ENCODE measurements at places on chromosomes 6 and 20. TPM values are rescaled to one million over a fixed set of nuclear protein-coding genes. Genes with fewer than 3 reads are reported as not detected.

Gene ATXN1
- total RNA-seq, result 33.8 TPM

DNA sequence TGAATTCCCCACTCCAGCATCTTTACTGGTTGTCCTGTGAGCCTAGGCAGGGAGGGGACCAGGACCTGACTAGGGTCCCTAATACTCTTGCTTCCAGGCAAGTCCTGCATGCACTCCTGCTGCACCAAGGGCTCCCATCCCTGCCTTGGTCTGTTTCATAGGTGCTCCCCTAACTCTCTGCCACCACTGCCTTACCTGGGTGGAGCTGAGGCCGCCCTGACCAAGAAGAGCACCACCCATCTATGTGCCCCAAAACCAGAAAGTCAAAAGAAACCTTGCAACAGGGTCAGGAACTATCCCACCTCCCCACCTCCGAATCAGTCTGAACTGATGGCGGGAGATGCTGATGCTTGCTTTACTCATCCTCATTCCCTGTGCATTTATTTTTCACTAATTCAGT lies 23.6 kb downstream of the HLA-G start:
- DNase-seq, result no peak

DNA sequence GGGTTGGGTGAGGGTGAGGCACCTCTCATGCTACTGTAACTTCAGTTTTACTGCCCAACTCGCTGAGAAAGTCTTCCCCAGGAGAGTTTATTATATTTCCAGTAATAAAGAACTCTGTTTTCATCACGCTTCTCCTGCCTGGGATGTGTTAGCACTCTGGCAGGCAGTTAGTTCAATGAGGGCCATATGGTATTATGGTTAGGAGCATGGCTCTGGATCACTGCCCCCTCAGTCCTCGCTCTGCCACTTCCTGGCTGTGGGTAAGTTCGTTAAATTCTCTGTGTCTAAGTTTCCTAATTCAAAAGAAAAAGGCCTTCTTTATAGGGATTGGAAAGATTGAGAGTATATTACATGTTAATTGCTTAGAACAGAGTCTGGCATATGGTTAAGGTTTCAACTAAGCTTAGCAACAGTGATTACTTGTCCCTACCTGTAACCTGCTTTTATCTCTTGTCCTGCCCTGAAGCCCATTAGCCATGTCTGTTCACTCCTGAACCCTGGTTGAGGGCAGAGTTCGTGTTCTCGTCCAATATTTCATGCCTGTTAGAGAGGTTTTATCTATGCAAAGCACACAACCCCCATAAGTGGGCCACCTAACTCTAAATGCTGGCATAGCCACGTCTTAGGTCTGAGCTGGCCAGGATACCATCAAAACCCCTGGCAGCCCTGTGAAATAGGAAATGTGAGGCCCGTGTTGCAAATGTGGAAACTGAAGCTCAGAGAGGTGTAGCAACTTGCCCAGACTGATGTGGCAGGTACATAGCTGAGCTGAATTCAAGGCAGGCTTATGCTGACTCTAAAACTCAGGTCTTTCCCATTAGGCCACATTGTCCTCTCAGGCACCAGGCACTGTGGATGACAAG lies 342.5 kb upstream of the JARID2 start:
- no peak for DNase-seq

DNA sequence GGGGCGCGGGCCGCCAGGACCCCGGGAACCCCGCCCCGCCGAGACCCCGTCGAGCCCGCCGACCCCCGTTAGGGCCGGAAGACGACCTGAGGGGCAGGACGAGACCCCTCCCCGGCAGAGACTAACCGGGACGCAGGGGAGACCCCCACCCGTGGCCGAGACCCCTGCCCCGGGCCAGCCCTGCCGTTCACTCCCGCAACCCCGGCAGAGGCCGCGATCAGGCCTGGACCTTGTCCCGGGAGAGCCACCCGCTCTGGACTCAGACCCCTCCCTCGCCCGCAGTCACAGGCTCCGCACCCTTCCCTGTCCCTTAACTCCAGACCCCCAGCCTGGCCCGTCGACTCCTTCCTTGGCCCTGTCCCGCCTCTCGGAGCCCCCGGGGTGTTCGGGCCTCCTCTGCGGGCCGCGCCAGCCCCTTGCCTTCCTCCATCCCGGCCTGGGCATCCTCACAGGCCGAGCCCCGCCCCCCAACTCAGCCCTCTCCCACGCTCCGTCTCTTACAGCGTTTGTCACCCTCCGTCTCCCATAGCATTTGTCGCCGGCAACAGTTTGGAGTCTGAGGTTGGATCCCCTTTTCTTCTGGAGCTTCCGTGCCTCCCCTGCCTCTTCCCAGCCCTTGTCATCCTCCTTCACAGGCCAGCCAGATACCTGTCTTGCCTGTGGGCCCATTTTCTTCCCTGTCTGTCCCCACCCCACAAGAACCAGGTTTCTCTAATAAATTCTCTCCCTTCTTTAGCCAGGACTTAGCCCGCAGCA lies 569 bp downstream of the TCEA2 start:
- DNase-seq, result peak; percentile 34

GRCh38 chr6:31945507-31946369 lies at the start of gene CFB:
CFB (plus strand) TSS chr6:31946095; CDS start chr6:31946222, 127 bp downstream.
- peak; percentile 92 for DNase-seq

- peak; percentile 80 for DNase-seq
These were observed 119.4 kb downstream of the JARID2 start for GRCh38 chr6:15365273-15365687.

Gene EPHA7
- 0.06 TPM for total RNA-seq

- no peak for DNase-seq
These were observed 300.9 kb downstream of the PREX1 start for GRCh38 chr20:48526936-48527335.

DNA sequence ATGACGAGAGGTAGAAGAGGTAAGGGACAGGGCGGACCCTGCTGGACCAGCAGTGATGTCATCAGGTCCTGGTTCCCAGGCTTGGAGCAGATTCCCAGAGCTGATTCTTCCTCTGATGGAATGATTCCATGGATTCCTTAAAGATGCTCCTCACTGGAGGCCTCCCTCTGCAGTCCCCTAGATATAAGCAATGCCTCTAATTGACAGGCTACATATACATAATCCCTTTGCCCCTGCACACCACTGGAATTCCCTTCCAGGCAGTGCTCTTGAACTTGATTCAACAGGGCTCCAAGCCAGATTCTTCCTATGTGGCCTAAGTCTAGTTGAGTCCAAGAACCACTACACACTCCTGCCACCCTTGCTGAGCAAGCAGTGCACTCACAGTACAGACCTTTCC lies 52.3 kb upstream of the L3MBTL3 start:
- no peak for DNase-seq

GRCh38 chr6:44539701-44540355 lies 152.3 kb downstream of the CDC5L start:
- no peak for DNase-seq

- no peak for DNase-seq
These were observed 19.3 kb downstream of the CRISP1 start for GRCh38 chr6:49847014-49847413.

DNA sequence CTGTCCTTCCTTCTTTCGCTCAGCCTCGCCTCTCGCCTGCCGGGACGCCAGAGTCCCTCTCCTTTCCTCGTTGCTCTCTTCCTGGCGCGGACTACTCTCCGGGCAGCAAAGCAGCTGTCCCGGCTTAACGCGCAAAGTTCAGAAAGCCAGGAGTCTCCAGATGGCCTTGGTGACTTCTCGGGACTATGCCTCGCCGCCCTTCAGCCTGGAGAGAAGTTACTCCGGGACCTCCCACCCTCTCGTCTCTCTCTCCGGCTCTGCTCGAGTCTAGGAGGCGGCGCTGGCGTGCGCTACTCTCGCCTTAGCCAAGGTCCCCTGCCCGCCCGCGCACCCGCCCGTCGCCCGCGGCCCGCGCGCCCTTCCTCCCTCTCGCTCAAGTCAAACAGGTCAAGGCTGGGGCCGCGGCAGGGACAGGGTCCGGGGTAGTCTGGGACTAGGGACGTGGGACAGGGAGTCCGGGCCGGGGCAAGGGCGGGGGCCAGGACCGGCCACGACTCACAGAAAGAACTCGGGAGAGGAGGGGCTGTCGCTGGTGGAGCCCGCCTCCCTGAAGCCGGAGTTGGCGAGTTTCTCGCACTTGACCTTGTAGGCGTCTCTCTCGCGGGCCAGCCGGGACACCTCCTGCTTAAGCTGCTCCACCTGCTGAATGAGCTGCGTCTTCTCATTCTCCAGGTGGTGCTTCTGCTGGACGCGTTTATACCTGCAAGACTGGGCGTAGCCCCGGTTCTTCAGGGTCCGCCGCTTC lies 1.5 kb downstream of the MAFB start:
- peak; percentile 22 for DNase-seq

- no peak for DNase-seq
These were observed 130.0 kb upstream of the SGK1 start for GRCh38 chr6:134447883-134448387.

Gene ADGRF1
- not detected for total RNA-seq

Gene TUBB2B
- total RNA-seq, result 104 TPM
